ENCODE measurements at places on chromosomes 11 and 22. TPM values are rescaled to one million over a fixed set of nuclear protein-coding genes. Genes with fewer than 3 reads are reported as not detected.

The TBX10 gene
- total RNA-seq: not detected

The TRPC6 gene
- total RNA-seq: 0.16 TPM

The OR8G5 gene
- not detected for total RNA-seq

The CTSF gene
- total RNA-seq: 28.1 TPM

The SCO2 gene
- total RNA-seq: 2.8 TPM

The H19 gene
- 518 TPM for total RNA-seq

The ILK gene
- total RNA-seq: 176 TPM

The DENND6B gene
- total RNA-seq: 2.4 TPM

The CDC42BPG gene
- total RNA-seq: 0.16 TPM

The GLYATL1 gene
- 0.17 TPM for total RNA-seq

The CALCA gene
- not detected for total RNA-seq

The SDHAF2 gene
- 33.8 TPM for total RNA-seq

The TRIM49 gene
- not detected for total RNA-seq

The TREH gene
- under 0.01 TPM for total RNA-seq

The SLC6A5 gene
- total RNA-seq: not detected
